ENCODE measurements at places on chromosomes 5 and 9.
A peak's percentile ranks its signal among the peaks of the same experiment; 100 is the strongest.

DNA sequence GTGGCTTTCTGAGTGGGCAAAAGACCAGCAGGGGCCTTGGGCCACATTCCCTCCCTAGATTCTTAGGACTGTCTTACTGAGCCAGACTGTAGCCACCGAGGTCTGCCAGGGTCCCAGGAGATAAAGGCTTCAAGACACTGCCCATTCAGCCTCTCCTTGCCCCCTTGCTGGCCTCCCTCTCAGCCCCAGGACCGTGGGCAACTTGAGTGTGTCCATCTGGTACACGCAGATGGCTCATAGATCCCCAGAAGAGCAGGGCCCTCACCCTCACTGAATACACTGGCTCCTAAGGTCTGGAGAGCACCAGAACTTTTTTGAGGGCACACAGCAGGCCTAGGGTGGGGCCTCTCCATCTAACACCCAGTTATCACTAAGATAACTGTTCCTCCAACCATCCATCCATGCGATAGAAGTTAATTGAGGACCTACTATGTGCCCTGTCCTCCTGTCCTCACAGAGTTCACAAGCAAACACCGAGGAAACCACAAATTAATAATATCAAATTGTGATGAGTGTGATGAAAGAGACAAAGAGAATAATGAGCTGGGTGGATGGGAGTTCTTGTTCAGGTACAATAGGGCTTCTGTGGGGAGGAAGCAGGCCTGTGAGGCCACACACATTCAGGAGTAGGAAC lies 4.9 kb upstream of the PDGFRB start:
- H3K4me3 ChIP-seq = no peak overlapping the region
- peaks cover 95% of the 10 kb centered on the region for H3K4me1 ChIP-seq
- no peaks in the 10 kb centered on the region for H3K27me3 ChIP-seq
- peak overlapping the region; percentile 77 for H3K27ac ChIP-seq

GRCh38 chr9:38346811-38347210 lies 45.7 kb upstream of the ALDH1B1 start:
- no peak overlapping the region for H3K27ac ChIP-seq
- peaks cover 24% of the 10 kb centered on the region for H3K27me3 ChIP-seq
- H3K36me3 ChIP-seq = no peaks in the 10 kb centered on the region
- DNase-seq = no peak

DNA sequence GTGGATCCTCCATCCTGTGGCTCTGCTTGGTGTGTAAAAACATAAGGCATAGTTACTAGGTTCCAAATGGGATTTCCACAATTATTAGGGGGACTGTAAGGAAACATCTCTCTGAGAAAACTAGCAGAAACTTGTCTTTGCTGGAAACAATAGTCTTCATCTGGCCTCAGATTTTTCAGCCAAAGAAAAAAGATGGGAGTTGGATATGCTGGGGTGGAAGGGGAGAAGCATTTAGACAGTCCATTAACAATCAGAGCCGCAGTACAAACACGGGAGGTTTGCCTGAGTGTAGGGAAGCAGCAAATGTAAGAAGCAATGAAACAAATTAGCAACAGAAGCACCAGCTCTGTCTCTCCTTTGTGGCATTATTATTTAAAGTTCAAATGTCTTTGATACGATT lies 402.7 kb upstream of the ZNF608 start:
- H3K27me3 ChIP-seq = no peaks in the 10 kb centered on the region
- no peak overlapping the region for H3K4me3 ChIP-seq
- H3K27ac ChIP-seq = peak overlapping the region; percentile 91
- DNase-seq = no peak
- peaks cover 63% of the 10 kb centered on the region for H3K4me1 ChIP-seq

GRCh38 chr5:28463728-28464127 lies 1425.3 kb upstream of the CDH9 start:
- H3K4me3 ChIP-seq = no peak overlapping the region
- DNase-seq = no peak
- peaks cover 2% of the 10 kb centered on the region for H3K27me3 ChIP-seq
- H3K36me3 ChIP-seq = no peaks in the 10 kb centered on the region
- no peak overlapping the region for H3K27ac ChIP-seq

- peaks cover 2% of the 10 kb centered on the region for H3K27me3 ChIP-seq
- peaks cover 66% of the 10 kb centered on the region for H3K4me1 ChIP-seq
- no peaks in the 10 kb centered on the region for H3K36me3 ChIP-seq
- H3K27ac ChIP-seq = peak overlapping the region; percentile 9
- no peak overlapping the region for H3K4me3 ChIP-seq
- DNase-seq = no peak
Observed at GRCh38 chr5:158992037-158992740, 107.5 kb downstream of the EBF1 start.

DNA sequence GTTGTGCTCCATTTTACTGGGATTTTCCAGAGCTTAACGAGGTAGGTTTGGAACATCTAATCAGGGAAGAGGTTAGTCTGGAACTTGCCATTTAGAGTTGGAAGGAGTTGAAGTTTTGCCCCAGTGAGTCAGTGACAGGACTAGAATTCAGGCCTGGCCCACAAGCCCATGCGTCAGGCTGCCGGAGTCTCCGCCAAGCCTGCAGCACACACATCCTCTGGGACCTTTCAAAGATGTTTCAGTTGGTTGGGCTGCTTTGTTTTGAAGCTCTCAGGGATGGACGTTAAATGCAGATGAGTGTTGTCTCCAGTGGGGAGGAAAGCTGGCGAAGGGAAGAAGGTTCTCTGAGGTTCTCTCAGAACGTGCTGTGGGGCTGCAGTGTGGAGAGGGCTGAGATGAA lies 147.0 kb downstream of the PSAT1 start:
- peaks cover 5% of the 10 kb centered on the region for H3K36me3 ChIP-seq
- H3K27me3 ChIP-seq = peaks cover 3% of the 10 kb centered on the region
- DNase-seq = no peak
- peak overlapping the region; percentile 74 for H3K27ac ChIP-seq
- H3K4me1 ChIP-seq = peaks cover 45% of the 10 kb centered on the region
- H3K4me3 ChIP-seq = no peak overlapping the region

Data from nephron progenitor cell (in vitro differentiated cells).